ENCODE measurements at places on chromosomes 7 and 10.

DNA sequence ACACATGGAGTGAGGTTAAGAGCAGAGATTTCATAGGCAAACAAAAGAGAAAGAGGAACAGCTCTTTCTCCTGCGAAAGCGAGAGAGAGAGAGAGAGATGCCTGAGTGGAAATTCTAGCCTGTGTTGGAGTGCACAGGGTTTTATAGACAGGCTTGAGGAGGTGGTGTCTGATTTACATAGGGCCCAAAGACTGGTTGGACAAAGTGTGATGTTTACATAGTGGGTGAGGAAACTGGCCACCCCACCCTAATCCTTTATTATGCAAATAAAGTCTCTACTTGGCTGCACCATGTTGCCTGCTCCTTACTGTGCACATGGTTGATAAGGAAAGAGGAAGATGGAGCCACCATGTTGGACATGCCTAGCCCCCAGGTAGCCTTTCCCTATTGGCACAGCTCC, 967.8 kb upstream of the SORCS1 start:
- H3K27ac ChIP-seq: no peak overlapping the region
- H3K4me1 ChIP-seq: no peaks in the 10 kb centered on the region
- H3K36me3 ChIP-seq: no peaks in the 10 kb centered on the region
- H3K4me3 ChIP-seq: no peak overlapping the region
- DNase-seq: no peak

DNA sequence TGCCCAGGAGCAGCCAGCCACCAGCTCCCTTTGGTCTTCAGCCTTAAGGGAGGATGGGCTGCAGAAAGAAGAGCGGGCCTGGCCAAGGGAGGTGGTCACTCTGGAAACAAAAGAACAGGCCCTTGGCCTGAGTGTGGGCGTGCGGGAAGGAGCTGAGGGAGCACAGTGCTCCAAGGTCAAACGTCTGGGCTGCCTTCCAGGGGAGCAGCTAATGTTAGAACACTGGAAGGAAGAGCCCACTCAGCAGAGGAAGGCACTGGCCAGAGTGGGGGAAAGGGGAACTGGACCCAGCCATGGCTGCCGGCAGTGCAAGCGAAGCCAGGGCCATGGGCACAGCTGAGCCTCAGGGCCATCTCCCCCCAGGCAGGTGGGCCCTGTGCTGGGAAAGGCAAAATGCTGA, 42.7 kb downstream of the FAM53B start:
- H3K27ac ChIP-seq: peak overlapping the region; percentile 98
- peaks cover 90% of the 10 kb centered on the region for H3K4me1 ChIP-seq
- peak overlapping the region; percentile 46 for H3K4me3 ChIP-seq
- peaks cover 30% of the 10 kb centered on the region for H3K36me3 ChIP-seq
- DNase-seq: no peak

DNA sequence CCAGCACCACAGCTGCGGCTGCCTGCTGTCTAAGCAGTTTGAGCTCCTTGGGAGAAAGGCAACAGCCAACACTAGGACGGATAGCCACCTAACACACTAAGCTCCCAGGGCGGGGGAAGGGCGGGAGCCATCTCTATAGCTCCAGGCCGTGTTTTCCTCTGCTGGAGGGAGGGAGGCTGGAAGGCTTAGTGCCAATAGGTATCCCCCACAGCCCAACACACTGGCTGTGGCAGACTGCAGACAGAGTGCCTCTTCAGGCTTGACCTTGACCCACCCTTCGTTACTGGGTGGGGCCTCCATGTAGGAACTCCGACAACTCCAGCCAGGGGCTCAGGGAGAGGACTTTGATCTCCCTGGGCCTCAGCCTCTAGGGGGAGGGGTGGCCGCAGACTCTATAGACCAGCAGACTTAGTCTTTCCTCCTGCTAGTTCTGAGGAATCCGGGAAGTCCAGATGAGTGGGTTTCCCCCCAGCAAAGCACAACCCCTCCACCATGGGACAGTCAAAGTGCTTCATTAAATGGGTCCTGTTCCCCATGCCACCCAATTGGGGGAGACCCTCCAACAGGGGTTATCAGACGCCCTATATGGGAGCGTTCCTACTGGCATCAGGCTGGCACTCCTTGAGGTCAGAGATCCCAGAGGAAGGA, 314.4 kb upstream of the MKI67 start:
- H3K27me3 ChIP-seq: peaks cover 13% of the 10 kb centered on the region
- no peak for DNase-seq
- no peaks in the 10 kb centered on the region for H3K36me3 ChIP-seq
- H3K4me1 ChIP-seq: no peaks in the 10 kb centered on the region

DNA sequence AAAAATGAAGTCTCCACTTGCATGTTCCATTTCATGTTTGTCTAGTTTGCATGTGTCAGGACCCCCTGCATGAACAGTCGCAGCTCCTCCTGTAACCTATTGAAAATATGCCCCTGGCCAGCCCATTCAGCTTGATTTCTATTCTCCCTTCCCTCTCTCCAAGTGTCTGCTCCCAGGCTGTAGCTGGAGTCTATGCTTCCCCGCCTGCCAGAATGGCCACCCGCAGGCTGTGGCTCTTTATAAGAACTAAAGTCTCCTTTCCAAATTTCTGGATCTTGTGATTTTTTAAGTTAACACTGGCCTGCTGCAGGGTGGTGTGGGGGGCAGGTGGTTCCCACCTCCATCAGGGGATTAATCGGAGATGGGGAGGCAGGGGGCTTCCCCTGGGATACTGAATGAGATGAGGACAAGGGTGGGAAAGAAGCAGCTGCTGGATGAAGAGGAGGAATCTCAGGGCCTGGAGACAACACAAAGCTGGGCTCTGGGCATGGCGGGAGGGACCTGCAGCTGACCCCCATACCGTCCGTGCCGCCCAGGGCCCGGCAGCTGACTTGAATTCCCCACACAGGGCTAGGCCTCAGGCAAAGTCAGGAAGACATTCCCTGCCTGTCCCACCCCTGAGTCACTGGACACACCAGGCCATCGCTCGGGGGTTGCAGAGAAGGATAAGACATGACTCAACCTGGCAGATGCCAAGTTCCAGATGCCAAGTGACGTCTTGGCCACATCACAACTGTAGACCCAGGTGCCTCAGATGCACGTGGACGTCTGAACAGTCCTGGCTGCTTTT, 399.5 kb upstream of the FOXK1 start:
- no peak for DNase-seq
- no peaks in the 10 kb centered on the region for H3K4me1 ChIP-seq
- H3K36me3 ChIP-seq: no peaks in the 10 kb centered on the region
- no peak overlapping the region for H3K27ac ChIP-seq
- H3K4me3 ChIP-seq: no peak overlapping the region

DNA sequence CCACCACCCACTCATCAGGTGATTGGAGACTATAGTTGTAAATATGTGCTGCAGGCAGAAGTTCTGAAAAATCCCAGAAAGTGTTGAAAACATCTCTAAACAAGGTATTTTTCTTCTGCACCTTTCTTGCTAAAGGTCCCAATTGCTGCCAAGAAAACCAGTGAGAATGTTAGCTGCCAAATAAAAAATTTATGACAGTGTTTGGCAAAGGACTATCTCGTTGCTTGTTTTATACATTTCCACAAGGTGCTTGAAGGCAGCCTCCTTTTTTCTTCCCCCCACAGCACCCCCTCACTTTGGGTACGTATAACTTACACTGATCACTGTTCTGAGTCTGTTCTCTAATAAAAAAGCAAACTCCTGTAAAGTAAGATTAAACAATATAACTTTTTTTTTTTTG, 158.6 kb upstream of the TCF7L2 start:
- no peak for DNase-seq
- H3K36me3 ChIP-seq: peaks cover 40% of the 10 kb centered on the region
- peaks cover 7% of the 10 kb centered on the region for H3K4me1 ChIP-seq

DNA sequence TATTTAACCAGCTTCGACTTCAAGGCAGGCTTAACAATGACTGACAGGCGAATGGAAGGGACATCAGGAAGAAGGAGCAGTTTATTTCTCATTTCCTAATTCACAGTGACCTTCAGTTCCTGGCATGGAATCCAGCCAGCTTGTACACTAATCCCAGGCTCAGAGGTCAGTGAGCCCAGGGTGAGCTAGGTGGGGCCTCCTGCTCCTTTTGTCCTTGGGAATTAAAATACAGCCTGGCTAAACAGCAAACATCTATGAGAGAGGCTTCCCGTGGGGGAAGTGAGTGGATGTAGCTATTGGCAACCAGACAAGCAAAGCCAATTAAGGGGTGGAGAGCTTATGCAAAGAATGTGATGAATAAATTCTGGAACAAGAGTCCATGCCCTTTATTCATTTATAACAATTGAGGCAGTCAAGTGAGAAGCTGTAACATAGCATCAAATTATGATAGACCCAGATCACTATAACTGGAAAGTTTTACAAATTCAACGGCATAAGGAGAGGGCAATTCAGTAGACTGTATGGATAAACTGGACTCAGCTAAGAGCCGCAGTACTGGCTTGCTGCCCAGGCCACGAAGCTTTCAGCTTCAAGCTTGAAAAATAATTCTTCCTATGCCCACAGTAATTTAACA, 57.1 kb downstream of the STK17A start:
- H3K4me1 ChIP-seq: peaks cover 41% of the 10 kb centered on the region
- no peak overlapping the region for H3K4me3 ChIP-seq
- DNase-seq: no peak
- H3K27me3 ChIP-seq: no peaks in the 10 kb centered on the region
- peak overlapping the region; percentile 75 for H3K27ac ChIP-seq
- H3K36me3 ChIP-seq: peaks cover 43% of the 10 kb centered on the region

DNA sequence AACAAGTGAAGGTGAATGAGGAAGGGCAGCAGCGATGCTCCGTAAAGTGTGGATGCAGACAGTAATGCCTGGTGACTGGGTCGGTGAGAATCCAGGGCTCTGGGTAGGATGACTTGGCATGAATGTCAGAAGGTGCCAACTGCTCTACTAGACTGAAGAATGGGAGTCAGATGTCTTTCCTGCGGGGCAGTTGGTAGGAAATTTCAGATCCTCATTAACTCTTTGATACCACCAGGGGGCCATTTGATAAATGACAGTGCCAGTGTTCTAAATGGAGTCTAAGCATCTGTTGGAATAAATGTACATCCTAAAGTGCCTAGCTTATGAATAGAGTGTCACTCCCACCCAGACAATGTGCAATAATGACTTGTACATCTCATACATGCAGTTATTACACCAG, 462.0 kb downstream of the GRM8 start:
- H3K36me3 ChIP-seq: no peaks in the 10 kb centered on the region
- H3K4me3 ChIP-seq: no peak overlapping the region
- H3K4me1 ChIP-seq: no peaks in the 10 kb centered on the region
- DNase-seq: no peak
- H3K27me3 ChIP-seq: peaks cover 5% of the 10 kb centered on the region

DNA sequence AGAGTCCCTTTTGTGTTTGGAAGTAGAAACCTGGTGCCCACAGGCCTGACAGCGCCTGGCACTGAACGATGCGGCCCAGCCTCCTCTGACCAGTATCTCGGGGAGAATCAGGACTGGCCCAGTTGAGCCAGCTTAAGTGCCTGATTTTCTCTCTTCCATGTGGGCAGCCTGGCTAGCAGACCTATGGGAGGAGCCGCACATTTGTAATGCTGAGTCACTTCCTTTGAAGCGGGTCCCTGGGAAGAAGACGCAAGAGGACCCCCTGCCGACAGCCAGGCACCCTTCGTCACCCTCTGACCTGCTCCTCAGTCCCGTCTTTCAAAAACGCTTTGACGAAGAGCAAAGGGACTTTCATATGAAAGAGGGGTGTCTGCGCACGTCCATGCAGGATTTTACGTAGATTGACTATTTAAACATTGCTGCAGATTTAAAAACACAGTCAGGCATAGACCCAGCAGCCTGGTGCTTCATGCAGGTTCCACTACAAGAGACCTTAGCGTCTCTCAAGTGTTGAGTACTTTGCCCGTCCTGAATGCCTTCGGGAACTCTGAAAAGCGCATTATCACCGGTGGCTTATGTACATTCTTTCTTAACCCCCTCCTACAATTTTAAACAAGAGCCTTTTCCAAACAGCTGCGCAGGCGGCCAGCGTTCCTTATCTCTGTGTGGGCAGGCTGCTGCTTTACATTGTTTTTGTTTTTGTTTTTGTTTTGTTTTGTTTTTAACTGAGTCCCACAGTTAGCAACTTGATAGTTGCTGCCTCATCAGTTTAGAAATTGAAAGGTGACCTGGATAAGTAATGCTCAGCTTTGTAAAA, 36.5 kb upstream of the AP5Z1 start:
- H3K27me3 ChIP-seq: no peaks in the 10 kb centered on the region
- H3K36me3 ChIP-seq: peaks cover 52% of the 10 kb centered on the region
- peak overlapping the region; percentile 90 for H3K27ac ChIP-seq
- no peak for DNase-seq

GRCh38 chr7:16916105-16916639, 34.4 kb upstream of the AGR3 start:
- peaks cover 4% of the 10 kb centered on the region for H3K4me1 ChIP-seq
- no peaks in the 10 kb centered on the region for H3K36me3 ChIP-seq
- no peak for DNase-seq
- no peak overlapping the region for H3K27ac ChIP-seq
- no peak overlapping the region for H3K4me3 ChIP-seq

- DNase-seq: no peak
- no peaks in the 10 kb centered on the region for H3K4me1 ChIP-seq
- H3K27ac ChIP-seq: no peak overlapping the region
- no peak overlapping the region for H3K4me3 ChIP-seq
- H3K27me3 ChIP-seq: peaks cover 17% of the 10 kb centered on the region
Observed at GRCh38 chr10:123478116-123478515, 188.0 kb upstream of the GPR26 start.

- peak overlapping the region; percentile 90 for H3K27ac ChIP-seq
- DNase-seq: no peak
- H3K4me1 ChIP-seq: peaks cover 65% of the 10 kb centered on the region
- peaks cover 75% of the 10 kb centered on the region for H3K36me3 ChIP-seq
Observed at GRCh38 chr7:2984091-2984490, 59.6 kb downstream of the CARD11 start.

DNA sequence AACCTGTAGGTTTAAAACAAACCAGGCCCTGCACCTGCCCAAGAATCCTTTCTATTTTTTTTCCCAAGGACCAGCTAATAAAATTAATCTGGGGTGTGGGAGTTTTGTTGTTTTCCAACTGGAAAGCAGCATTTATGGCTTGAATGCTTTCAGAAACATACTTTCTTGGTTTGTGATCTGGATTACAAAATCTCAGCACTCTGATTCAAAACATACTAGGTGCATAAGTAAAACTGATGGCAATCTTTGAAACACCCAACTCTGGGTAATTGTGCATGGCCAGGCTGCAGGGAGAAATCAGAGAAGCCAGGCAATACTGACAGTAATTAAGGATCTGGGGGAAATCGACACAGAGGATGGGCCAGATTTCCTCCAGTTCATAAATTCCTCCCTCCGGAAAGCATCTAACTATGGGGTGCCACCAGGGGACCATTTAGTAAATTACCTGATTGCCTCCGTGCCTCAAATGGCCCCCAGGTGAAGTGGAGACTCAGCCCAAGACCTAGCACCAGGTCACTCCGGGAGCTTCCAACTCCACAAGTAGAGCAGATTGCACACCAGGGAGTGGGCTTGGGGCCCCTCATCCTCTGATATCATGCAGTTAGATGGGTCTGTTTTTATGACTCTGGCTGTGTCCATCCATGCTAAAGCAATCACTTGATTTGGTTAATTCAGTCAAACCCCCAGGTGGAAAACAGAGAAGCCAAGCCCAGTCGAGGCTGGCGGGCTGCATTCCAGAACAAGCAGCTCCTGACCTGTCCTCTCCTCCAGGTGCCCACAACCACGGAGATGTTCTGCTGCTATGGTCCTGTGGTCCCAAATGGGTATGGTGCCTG, 15.2 kb upstream of the C10orf53 start:
- peaks cover 10% of the 10 kb centered on the region for H3K27me3 ChIP-seq
- no peak overlapping the region for H3K4me3 ChIP-seq
- peaks cover 2% of the 10 kb centered on the region for H3K36me3 ChIP-seq
- no peak for DNase-seq
- H3K4me1 ChIP-seq: no peaks in the 10 kb centered on the region

- DNase-seq: no peak
- H3K4me1 ChIP-seq: no peaks in the 10 kb centered on the region
- no peaks in the 10 kb centered on the region for H3K36me3 ChIP-seq
- H3K27ac ChIP-seq: no peak overlapping the region
- no peaks in the 10 kb centered on the region for H3K27me3 ChIP-seq
Observed at GRCh38 chr10:114915294-114915693, 22.7 kb upstream of the TRUB1 start.

Measured in stimulated activated naive B cell treated with anti-CD40 and anti-IgM and Interleukin-4, amounts not matched to agents 10 μg/mL and 1 μg/mL and 100 μg/mL, for 72 hours (primary cell).